ENCODE measurements at places on chromosomes 13 and 19. TPM values are rescaled to one million over a fixed set of nuclear protein-coding genes. Genes with fewer than 3 reads are reported as not detected.

Gene CEACAM21
- total RNA-seq, result 2.4 TPM

Gene ZNF574
- 17.1 TPM for total RNA-seq

DNA sequence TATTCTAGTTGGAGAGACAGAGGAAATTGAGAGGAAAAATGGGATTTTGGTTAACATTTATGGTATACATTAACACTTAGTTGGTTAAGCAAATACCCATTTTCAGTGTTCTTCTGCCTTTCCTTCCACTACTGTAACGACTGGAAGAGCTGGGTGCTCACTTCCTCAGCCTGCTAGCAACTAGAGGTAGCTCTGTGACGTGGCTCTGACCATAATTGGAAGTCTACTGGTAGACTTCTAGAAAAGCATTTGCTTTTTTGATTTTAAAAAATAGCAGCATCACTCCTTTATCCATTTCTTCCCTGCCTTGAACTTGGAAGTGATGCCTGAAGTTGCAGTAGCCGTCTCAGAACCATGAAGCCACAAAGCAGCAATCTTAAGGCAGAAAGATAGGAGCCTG lies 15.9 kb downstream of the NHLRC3 start:
- DNase-seq, result no peak

- no peak for DNase-seq
Observed at GRCh38 chr19:3830621-3831589, 37.9 kb downstream of the ZFR2 start.
